ENCODE measurements at places on chromosomes 4 and X. TPM values are rescaled to one million over a fixed set of nuclear protein-coding genes. Genes with fewer than 3 reads are reported as not detected.
A peak's percentile ranks its signal among the peaks of the same experiment; 100 is the strongest.

The BLTP1 gene
- 212 TPM for total RNA-seq

The IRS4 gene
- not detected for total RNA-seq

The KANTR gene
- 5.4 TPM for total RNA-seq

The IBSP gene
- not detected for total RNA-seq

The MXRA5 gene
- total RNA-seq: 0.32 TPM

The PAGE5 gene
- not detected for total RNA-seq

The OCRL gene
- total RNA-seq: 12.7 TPM

The ADH4 gene
- 4.1 TPM for total RNA-seq

The BMP3 gene
- 2.5 TPM for total RNA-seq

The ESX1 gene
- total RNA-seq: not detected

The TKTL2 gene
- not detected for total RNA-seq

The NXF2B gene
- not detected for total RNA-seq

The SLC6A14 gene
- not detected for total RNA-seq

The NDST4 gene
- not detected for total RNA-seq

The GAGE2A gene
- not detected for total RNA-seq

The COMMD8 gene
- total RNA-seq: 17.8 TPM

The TLR10 gene
- total RNA-seq: 0.19 TPM

DNA sequence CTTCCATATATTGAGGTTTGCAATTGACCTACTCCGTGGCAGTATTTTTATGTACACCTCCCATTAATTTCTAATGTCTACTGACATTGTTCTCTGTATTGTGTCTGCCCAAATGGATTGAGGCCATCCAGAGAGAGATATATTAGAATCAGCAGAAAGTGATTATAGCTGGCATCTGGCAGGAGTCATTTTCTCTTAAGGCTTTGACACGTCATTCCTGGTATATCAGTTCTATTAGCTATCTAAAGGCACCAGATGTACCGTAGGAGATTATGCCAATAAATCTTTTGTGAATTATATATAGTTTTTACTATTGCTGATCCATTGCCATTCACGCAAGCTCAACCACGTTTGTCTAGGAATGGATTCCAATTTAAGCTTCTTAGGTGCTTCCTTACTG is 1026.4 kb upstream of the IGFBP7 start:
- no peak for DNase-seq

DNA sequence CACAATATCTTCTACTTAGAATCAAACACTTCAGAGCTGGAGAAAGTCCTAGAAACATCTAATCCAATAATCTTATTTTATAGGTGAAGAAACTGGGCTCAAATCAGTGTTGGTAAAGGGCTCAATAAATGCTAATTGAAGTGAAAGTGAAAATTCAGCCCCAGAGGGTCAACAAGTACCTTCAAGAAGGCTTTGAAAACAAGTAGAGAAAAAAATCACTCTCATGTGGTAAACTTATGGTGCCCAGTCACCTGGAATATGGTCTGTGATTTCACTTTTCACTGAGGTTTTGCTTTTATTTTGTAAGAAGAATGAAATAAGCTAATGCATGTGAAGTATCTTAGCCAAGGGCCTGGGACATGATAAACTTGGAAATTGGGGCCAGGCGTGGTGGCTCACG is 29.1 kb upstream of the EIF4E start:
- DNase-seq: no peak

- DNase-seq: no peak
Observed at GRCh38 chrX:38206036-38206435, 14.6 kb downstream of the SRPX start.

DNA sequence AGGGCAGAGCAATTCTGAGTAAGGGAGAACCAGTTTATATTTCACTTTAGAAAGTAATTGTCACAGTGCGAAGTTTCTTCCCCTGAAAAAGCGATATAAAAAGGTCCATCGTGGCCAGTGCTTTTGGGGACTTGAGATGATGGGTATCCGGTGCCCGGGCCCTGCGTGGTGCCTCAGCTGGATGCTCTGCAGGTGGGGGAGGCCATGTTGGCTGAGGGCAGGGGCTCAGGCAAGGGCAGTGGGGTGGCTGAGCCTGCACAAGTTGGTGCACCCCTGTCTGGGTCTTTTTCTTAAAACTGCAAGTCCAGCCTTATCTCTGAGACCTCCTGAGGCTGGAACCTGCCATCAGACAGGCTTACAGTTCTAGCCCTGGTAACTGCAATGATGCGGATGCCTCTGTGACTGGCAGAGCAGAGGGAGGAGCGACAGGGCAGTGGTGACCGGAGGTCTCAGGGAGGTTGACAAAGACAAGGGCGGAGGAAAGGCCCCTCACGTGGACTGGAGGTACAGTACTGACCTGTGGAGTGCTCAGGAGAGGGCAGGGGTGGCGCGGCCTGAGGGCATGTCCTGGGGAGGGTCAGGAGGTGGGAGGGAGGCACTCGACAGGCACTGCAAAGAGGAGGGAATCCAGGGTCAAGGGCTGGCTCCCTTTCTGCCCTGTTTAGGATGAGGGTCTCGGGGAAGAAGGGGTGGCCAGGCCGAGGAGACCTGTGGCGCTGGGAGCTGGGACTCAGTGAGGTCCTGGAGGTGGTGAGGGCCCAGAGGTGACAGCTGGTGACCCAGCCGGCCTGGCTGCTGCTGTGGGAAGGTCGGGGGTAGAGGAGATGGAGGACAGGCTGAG is 1.8 kb downstream of the RGS12 start:
- DNase-seq: peak; percentile 16

GRCh38 chr4:148790691-148791090 is 348.5 kb upstream of the NR3C2 start:
- no peak for DNase-seq

GRCh38 chrX:53538781-53539180 is 104.6 kb upstream of the HSD17B10 start:
- DNase-seq: no peak

- no peak for DNase-seq
Observed at GRCh38 chr4:110266136-110266535, 67.7 kb upstream of the ELOVL6 start.

- DNase-seq: peak; percentile 27
Observed at GRCh38 chrX:115449742-115450141, 111.2 kb upstream of the PLS3 start.

DNA sequence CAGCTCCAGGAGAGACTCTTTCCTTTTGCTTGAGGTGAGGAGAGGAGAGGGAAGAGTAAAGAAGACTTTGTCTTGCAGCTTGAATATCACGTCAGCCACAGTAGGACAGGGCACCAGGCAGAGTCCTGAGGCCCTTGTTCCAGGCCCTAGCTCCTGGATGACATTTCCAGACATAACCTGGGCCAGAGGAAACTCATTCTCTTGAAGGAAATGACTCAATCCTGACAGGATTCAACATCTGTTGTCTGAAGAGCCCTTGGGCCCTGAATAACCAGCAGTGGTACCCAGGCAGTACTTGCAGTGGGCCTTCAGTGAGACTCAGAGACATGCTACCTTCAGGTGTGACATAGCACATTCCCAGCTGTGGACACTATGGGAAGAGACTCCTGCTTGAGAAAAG is 62.8 kb downstream of the FGF16 start:
- DNase-seq: no peak

GRCh38 chrX:276581-277201 is 4.5 kb upstream of the PLCXD1 start:
- no peak for DNase-seq

DNA sequence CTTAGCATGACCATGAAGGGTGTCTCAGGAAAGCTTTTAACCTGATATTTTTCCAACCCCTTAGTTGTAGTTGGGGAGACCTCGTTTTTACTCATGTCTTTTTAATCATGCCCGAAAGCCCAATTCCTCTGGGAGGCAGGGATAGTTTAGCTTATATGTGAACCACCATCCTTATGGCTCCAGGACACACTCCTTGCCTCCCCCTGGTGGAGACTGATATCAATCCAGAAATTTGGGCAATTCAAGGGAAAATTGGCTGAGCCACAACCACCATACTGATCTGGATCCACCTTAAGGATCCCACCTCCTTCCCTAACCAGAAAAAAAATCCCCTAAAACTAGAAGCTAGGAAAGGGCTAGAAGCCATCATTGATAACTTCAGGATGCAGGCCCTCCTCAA is 13.4 kb upstream of the COL25A1 start:
- no peak for DNase-seq

DNA sequence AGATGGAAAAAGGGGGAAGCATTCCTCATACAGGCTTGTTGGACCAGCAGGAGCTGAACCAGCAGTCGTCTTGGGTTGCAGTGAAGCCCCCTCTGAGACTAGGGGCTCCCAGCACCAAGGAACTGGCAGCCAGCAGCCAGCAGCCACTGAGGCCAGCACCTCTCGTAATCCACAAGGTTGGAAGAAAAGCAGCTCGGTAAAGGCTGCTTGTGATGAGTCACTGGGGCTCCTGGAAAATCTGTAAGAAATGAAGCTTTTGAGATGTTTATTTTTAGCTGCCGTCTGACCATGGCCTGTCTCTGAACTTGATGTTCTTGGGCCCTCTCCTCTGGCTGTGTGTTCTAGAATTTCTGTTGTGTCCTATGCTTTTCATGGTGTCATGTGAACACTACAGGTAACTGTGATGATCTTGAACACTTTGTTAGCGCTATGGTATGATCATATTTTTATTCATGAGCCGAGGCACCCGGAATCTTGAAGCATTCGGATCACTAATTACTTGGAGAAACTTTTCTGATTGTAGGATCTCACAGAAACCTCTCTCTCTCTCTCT is 18.6 kb downstream of the CLCN4 start:
- DNase-seq: no peak

DNA sequence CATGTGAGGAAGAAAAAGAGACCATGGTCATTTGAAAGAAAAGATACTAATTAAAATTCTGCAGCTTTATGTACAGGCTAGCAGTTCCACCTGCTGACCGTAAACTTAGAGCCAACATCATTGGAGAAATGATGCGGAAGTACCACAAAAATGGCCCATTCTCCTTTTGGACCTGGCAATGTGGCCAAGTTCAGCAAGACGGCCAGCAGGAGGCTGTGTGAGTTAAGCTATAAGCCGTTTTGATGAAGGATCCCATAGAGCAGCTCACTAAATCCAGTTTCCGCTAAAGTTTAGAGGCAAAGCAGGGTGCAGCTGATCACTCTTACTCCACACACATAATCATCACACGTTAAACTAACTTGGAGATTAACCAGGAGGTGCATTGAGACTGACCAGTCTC is 133.8 kb downstream of the LDB2 start:
- DNase-seq: no peak

DNA sequence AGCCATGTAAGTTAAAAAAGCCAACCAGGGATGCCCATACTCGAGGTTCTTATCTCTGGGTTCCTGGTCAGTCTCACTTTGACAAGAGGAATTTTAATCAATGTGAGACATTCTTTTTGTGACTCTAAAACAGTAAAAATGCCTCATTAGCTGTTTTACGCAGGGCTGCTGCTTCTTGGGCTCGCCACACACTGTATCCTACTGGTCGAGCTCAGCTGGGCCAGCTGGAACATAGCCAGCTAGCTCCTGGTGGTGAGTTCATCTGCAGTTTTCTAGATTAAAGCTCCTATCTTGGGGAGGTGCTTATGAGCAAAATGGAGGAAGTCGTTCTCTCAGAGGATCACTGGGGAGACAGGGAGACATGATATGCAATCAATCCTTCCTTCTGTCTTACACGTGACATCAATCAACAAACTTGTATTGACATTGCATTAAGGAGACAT is 55.9 kb upstream of the LEF1 start:
- no peak for DNase-seq

DNA sequence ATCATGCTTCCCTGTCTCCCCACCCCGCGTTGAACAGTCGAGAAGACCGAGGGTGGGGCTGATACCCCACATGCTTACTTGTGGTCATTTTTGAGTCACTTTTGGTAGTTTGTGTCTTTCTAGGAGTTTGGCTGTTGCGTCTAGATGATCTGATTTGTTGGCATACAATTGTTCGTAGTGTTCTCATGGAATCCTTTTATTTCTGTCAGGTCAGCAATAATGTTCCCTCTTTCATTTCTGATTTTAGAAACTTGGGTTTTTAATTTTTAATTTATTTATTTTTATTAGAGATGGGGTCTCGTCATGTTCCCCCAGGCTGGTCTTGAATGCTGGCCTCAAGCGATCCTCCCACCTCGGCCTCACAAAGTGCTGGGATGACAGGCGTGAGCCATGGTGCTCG is 30.9 kb downstream of the SH3TC1 start:
- no peak for DNase-seq

GRCh38 chrX:124045109-124045508 is 83.6 kb downstream of the STAG2 start:
- DNase-seq: no peak

- DNase-seq: no peak
Observed at GRCh38 chrX:7261672-7262332, 113.8 kb upstream of the PUDP start.

DNA sequence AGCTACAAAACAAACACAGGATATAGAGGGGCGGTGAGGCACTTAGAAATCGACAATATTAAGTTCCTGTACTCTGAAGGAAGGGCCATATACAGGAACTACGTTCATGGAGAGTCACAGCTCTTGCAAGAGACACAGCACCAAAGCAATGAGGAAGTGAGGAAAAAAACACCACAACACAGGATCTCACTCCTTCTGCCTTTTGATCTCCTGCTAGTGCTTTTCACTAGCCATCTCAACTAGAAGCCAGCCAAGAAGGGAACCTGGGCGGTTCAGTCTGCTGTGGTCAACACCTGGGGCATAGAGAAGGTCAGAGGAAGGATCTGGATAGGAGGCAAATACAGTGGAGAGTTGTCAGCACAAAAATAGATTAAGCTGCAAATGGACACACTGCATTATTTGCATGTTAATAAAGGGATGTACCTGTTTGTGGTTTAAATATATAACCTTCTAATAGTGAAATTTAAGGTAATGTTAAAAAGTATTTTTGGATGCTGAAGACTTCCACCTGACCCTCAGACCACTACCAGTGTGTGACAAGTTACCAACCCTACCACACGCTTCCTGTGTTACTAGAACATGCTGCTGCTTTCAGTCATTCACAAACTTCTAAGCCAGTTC is 104.6 kb downstream of the DTHD1 start:
- DNase-seq: no peak

DNA sequence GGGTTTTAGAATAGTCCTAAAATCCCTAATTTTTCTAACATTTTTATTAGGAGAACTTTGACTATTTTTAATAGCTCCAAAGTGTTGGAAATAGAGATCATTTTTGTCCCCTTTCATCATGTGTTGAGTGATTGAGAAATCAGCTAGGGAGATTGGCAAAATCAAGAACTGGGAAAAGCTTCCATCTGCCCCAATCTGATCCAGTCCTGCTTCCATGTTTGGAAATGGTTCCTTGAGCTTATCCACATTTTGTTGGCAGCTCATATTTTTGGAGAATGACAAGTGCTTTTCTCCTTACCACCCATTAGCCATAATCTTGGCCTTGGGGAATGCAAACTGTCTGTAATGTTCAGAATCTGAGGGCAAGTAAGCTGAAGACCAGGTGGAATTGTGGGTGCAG is 73.9 kb downstream of the SYNPO2 start:
- DNase-seq: no peak

DNA sequence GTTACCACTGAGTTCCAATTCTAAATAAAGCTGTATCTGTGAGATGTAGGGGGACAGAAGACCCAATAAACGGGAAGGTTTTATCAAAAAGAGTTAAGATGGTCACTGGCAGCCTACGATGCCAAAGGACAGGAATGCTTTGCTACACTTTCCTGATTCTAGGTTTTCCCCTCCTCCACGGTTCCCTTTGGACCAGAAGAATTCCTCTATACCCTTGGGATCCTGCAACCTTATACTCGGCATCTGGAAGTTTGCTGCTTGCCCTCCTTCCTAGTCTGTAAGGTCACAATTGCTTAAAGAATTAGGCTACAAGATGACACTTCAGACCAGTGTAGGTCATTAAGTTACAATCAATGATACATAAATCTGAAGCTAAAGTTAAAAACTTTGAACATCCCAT is 64.3 kb downstream of the SCML2 start:
- no peak for DNase-seq

- no peak for DNase-seq
Observed at GRCh38 chr4:51836549-51836948, 6.4 kb upstream of the DCUN1D4 start.

GRCh38 chr4:8041172-8041571 is 101.5 kb upstream of the AFAP1 start:
- DNase-seq: no peak

Data from omental fat pad (tissue), 4 donors.